Activated T-helper 1 cell treated with anti-CD3 and anti-CD28 coated beads, Interleukin-12 subunit alpha, Interleukin-12 subunit beta, Interleukin-2, Interleukin-4 antibody, amounts not matched to agents 30 ng/mL and 10 ng/mL and 1 ng/mL, durations not matched to agents 14 hours and 24 hours and 36 hours (primary cell): ENCODE measurements at places on chromosomes 5 and 9. TPM values are rescaled to one million over a fixed set of nuclear protein-coding genes. Genes with fewer than 3 reads are reported as not detected.

Gene CER1
- not detected in 2 replicates for total RNA-seq

Gene SPEF2
- total RNA-seq: 4.5 and 4.6 TPM in 2 replicates

Gene ACTBL2
- not detected in 2 replicates for total RNA-seq

Gene SMIM33
- total RNA-seq: 0.29 and 0.39 TPM in 2 replicates

Gene C7
- not detected in 2 replicates for total RNA-seq

Gene TTC1
- 65.9 and 69.1 TPM in 2 replicates for total RNA-seq

Gene GPR151
- total RNA-seq: not detected in 2 replicates

Gene RASGRF2
- 22.6 and 26.7 TPM in 2 replicates for total RNA-seq

Gene GHR
- total RNA-seq: not detected in 2 replicates

Gene CD74
- 440 and 444 TPM in 2 replicates for total RNA-seq

Gene BARHL1
- total RNA-seq: not detected in 2 replicates

Gene CD14
- 0.29 and 0.62 TPM in 2 replicates for total RNA-seq

Gene CRHBP
- not detected in 2 replicates for total RNA-seq
